Glutamatergic neuron (in vitro differentiated cells): ENCODE measurements at places on chromosomes 12 and 14. TPM values are rescaled to one million over a fixed set of nuclear protein-coding genes. Genes with fewer than 3 reads are reported as not detected.

DNA sequence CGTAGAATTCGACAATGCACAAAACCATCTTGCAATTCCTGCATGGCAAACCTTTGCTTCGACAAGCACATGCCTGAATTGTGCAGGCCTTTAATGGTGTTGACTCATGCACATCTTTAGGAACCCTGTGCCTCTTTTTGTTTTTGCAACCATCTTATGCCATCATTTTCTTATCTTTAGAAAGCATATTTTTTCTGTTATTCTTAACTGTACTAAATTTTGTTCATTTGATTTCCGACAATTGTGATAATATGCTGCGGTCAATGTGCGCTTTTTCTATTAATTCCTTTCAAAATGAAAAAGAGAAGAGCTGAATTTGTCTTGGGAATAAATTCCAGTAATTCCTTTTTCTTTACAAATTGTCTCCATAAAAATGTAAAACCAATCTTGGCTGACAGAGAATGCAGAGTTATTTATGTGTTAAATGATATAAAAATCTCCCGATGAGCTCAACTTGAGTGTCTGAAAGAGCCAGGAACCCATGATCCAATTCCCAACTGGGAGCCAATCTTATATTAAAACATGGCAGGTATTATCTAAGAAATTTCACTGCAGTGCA is 20.1 kb upstream of the CDK17 start:
- no peaks in the 10 kb centered on the region for H3K36me3 ChIP-seq
- H3K4me1 ChIP-seq, result peaks cover 11% of the 10 kb centered on the region
- no peaks in the 10 kb centered on the region for H3K27me3 ChIP-seq

DNA sequence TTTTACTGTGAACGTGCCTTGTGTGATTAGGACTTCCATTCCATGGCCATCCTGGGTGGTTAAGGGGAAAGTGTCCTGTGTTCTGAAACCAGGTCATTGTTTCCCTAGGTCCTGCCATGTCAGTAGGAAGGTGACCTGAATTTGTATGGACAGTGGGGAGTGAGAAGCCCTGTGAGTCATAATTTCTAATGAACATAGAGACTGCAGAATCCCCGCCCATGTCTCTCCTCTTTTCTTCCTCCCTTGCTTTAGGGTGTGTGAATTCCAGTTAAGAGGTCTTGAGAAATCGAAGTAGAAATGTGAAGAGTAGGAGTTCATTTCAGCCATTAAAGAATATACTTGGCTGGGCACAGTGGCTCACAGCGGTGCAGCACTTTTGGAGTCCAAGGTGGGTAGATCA is 8.1 kb downstream of the TTC9 start:
- H3K36me3 ChIP-seq, result peaks cover 4% of the 10 kb centered on the region
- peaks cover 5% of the 10 kb centered on the region for H3K4me1 ChIP-seq
- no peak overlapping the region for H3K4me3 ChIP-seq

- no peak for DNase-seq
- no peaks in the 10 kb centered on the region for H3K27me3 ChIP-seq
- no peak overlapping the region for H3K4me3 ChIP-seq
- H3K4me1 ChIP-seq, result peaks cover 4% of the 10 kb centered on the region
- H3K36me3 ChIP-seq, result no peaks in the 10 kb centered on the region
Measured at GRCh38 chr12:65779091-65779642, 45.1 kb upstream of the HMGA2 start.

DNA sequence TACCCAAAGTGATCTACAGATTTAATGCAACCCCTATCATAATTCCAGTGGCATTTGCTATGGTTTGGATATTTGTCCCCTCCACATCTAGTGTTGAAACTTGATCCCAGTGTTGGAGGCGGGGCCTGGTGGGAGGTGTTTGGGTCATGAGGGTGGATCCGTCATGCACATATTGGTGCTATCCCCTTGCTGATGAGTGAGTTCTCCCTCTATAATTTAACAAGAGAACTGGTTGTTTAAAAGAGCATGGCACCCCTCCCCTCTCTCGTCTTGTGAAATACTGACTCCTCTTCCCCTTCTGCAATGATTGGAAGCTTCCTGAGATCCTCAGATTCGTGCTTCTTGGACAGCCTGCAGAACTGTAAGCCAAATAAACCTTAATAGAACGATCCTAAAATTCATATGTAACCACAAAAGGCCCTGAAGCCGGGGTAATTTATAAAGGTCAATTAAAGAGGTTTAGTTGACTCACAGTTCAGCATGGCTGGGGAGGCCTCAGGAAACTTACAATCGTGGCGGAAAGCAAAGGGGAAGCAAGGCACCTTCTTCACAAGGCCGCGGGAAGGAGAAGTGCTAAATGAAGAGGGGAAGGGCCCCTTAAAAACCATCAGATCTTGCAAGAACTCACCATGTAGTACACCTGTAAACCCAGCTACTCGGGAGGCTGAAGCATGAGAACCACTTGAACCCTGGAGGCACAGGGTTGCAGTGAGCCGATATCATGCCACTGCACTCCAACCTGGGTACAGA is 41.2 kb downstream of the SLC39A9 start:
- H3K27me3 ChIP-seq, result peaks cover 1% of the 10 kb centered on the region
- DNase-seq, result no peak
- no peak overlapping the region for H3K4me3 ChIP-seq

APOLD1 gene
- total RNA-seq, result 0.86 TPM

NANOG gene
- total RNA-seq, result 1.3 TPM

KCNC2 gene
- total RNA-seq, result 11.6 TPM
